Fibroblast of gingiva (primary cell): ENCODE measurements at places on chromosomes 12 and 14.
A peak's percentile ranks its signal among the peaks of the same experiment; 100 is the strongest.

GRCh38 chr14:61774861-61775260 lies 12.6 kb downstream of the SNAPC1 start:
- no peak for DNase-seq

DNA sequence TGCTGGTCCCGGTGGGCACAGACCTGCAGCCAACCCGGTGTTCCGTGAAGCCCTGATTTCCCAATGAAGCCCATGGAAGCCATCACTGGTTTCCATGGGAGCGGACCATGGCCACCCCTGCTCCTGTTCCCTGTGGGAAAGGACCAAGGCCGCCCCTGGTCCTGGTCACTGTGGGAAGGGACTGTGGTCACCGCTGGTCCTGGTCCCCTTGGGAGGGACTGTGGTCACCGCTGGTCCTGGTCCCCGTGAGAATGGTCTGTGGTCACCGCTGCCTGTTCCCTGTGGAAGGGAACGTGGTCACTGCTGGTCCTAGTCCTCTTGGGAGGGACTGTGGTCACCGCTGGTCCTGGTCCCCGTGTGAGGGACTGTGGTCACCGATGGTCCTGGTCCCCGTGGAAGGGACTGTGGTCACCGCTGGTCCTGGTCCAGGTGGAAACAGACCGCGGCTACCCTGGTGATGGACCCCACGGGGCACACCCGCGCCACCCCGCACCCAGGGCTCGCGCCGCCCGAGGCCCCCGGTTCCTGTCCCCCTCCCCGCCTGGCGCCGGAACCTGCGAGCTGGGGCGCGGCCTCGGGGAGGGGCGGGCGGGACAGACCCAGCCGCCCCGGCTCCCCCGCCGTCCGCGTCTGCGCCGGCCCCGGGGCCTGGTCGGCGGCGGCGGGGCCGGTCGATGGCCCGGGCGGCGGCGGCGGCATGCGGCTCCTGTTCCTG lies at the start of gene GLT1D1:
Gene GLT1D1, plus strand, starts transcription at position 594 of the 715 bp plus-strand sequence. Its CDS starts 104 bp downstream, at position 698.
- no peak for DNase-seq

- DNase-seq: peak; percentile 84
Measured at GRCh38 chr12:126588586-126589249, 1523.5 kb downstream of the AACS start.

DNA sequence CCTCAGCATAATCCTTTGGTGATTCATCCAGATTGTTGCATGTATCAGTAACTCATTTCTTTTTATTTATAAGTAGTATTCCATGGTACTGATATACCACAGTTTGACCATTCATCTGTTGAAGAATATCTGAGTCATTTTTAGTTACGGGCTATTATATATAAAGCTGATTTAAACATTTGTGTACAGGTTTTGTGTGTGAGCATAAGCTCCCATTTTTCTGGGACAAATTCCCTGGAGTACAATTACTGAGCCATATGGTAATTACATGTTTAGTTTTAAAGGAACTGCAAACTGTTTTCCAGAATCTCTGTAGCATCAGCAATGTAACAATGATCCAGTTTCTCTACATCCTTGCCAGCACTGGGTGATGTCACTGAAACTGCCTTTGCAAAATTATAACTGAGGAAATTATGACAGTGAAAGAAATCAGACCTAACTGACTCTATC lies 236.2 kb upstream of the KRR1 start:
- peak; percentile 70 for DNase-seq

GRCh38 chr12:94769776-94770759 lies 119.7 kb upstream of the TMCC3 start:
- no peak for DNase-seq

DNA sequence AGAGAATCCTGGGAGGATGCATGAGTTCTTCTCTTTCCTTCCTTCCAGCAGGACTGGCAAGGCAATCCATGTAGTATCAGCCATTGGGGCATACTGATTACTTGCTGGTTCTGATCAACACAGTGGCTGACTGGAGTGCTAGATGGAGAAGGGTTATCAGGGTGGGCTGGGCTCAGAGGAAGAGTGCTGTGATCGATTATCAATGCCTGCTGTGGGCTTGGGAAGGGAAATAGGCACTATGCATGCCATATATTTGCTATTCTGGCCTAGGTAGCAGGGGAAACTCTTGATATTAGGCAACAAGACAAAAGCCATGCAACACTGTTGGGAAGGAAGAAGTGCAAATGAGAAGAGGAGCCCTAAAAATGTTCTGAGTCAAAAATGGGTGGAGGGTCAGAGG lies 45.8 kb downstream of the HRK start:
- no peak for DNase-seq
